ENCODE measurements at places on chromosomes 4 and X.
A peak's percentile ranks its signal among the peaks of the same experiment; 100 is the strongest.

DNA sequence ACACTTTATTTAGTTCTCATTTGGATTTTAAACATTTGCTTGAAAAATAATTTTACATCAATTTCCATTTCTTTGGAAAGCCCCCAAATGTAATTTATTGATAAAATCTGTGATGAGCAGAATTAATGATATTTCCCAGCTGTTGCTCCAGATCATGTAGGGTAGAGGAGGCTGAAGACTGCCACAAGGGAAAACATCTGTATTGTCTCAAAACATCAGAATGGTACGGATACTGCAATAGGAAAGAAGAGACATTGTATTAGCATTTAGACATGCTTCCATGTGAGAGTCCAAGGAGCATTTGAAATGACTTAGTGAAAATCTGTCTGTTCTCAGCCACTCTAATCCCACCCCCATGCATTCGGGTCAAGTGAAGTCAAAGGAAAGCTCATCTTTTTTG is 14.4 kb downstream of the ADH1A start:
- no peak for DNase-seq

GRCh38 chrX:30301208-30301607 is 8.0 kb downstream of the NR0B1 start:
- no peak for DNase-seq

DNA sequence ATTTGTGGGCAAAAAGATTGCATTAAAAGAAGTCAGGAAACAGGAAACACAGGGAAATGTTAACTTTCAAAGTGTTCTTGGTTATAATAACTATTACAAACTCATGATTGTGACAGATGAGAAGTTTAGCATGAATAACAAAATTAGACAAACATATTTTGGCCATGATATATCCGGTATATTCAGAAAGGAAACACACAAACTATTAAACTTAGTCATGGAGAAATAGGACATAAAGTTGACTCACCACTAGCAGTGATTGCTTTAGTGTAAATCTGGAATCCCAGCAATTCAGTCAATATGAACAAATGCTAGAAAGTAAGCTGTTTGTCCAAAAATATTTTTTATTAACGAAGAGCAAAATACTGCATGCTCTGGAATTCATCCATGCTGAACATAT is 1299.9 kb downstream of the C4orf33 start:
- no peak for DNase-seq

DNA sequence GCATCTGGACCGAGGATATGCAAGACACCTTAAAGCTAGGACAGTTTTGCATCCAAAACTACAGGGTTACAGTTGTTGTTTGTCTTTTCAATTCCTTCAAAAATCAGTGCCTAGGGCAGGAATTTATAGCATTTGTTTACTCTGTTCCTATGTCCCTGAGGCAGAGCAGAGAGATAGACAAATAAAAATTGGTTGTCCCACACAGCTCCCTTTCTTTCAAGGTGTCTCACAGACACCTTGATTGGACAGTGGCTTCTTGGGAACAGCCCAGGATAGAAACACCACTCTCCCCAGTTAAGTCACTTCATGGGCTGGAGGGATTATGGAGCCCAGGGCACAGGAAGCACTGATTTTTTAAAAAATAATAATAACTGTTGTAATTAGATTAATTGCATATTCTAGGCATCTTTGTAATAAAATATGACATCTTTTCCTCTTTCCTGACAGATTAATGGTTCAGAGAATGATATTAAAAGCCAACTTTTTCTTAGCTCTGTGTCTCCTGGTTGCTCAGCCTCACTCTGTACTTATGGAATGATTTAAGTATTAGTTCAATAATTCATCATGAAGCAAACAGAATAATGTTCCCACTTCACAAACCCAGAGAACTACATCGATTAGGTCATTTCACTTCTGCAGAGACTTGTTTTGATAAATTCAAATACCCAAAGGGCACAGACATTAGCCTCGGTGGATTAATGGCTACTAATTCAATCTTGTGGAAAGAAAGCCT is 8.2 kb downstream of the MAGEB17 start:
- DNase-seq: no peak

- peak; percentile 21 for DNase-seq
Observed at GRCh38 chrX:20139966-20140365, 1.7 kb downstream of the EIF1AX start.

- DNase-seq: no peak
Observed at GRCh38 chr4:6676722-6677558, 16.7 kb upstream of the S100P start.

DNA sequence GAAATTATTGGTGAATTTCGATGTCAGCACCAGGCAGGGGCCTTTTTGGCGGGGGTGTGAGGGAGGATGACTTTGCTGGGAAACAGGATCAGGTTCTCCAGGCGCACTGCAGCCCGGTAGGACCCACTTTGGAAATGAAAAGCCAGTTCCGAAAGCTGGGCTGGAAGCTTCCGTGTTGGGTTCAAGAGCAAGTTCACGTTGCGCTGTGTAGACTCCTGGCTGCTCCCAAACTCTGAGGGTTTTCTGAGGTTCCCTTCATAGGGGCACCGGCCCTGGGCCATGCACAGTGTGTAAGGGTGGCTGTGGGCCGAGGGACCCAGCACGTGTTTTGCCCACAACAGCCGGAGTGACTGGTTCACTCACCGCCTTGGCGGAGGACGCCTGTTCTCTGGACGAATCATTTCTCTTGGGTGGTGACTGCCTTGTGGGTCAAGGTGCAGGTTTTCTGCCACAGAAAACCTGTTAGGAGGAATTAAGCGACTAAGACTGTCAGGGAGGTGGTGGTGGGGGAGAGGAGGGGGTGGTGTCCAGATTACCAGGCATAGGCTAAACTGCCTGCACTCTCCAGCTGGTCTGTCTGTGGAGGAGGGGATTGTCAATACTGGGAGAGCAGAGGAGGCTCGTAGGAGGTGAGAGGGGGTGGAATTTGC is 8.0 kb downstream of the SHOX start:
- no peak for DNase-seq

DNA sequence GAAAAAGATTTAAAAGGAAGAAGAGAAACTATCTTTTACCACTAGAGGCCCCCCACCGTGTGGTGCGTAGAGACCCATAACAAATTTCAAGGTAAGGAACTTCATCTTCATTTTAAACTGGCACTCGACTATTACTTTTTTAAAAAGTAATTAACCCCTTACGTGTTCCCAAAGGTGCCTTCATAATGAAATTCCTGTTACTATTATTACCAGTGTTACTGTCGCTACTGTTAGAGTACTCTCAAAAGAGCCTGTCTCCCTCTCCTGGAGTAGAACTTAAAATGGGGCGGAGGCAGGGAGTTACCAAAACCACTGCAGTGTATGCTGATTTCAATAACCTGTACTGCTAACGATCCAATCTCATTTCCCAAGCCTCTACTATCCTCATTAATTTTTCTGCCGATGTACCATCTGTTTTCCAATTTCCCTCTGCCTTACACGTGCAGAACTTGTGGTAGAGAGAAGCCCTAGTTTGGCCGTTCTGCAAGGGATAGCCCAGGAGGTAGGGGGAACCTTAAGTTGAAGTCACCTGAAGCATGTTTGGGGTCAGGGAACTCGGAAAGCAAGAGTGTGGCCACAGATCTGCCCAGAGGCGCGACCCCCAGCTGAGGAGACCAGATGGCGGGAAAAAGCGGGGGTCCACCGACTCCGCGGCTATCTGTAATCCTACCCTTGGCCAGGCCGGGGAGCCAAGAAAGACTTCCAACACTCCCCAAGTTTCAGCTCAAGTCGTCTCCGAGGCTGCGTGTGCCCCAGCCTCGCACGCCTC is 720 bp upstream of the STK26 start:
- no peak for DNase-seq

- DNase-seq: no peak
Observed at GRCh38 chr4:110002326-110002725, 89.6 kb downstream of the EGF start.

DNA sequence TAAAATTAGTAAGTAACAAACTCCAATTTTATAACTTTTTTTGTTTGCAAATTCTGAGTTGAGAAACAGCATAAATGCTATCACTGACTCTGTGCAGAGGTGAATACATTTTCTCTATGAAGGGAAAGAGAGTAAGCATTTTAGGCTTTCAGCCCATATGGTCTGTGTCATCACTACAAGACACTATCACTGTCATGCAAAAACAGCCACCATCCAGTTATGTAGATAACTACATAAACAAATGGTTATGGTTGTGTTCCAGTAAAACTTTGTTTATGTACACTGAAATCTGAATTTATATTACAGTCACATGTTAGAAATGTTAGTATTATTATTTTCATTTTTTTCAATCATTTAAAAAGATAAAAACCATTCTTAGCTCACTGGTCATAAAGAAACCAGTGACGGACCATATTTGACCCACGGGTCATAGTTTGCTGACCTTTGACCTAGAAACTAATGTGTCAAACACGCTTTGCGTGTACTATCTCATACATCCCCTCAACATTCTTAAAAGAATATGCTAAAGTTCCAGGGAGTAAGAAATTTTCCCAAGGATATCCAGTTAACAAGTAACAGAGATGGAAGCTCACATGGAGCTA is 29.1 kb downstream of the RASGEF1B start:
- peak; percentile 81 for DNase-seq

- DNase-seq: no peak
Observed at GRCh38 chr4:7361280-7361895, 73.3 kb downstream of the PSAPL1 start.

DNA sequence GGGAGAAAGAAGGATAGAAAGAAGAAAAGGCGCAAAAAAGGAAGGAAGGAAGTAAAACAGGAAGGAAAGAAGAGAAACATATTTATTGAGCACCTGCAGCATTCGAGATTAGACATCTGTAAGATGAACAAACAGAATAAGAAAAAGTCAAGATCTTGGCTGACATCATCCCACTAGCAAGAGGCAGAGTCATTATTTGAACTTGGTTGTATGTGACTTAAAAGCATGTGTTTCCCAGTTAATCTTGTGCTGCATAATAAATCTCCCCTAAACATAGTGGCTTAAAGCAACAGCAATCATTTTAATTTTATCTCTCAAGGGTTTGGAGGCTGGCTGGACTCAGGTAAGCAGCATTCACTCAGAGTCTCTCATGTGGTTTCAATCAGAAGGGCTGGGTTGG is 38.5 kb upstream of the COX7B2 start:
- DNase-seq: no peak

DNA sequence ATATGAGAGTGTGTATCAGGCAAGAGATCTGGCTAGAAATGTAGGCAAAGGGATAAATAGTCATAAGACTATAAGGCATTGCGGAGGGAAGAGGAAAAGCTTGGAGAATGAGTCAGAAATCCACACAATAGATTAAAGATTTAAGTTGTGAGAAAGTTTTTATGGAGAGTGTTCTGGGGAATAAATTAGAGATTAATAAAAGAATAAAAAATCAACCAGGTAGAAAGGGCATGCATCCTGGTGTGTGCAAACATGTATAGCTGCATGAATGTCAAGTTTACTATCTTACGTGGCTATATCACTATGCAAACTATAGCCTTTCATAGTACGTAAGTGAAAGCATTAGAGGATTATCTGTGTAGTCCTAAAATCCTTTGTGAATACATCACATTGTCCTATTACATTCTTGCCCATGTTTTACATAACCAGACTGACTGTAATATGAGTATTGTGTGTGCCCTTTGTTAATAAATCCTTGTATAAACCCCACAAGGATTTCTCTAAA is 36.9 kb downstream of the SNCA start:
- peak; percentile 14 for DNase-seq

GRCh38 chrX:36087366-36087765 is 167.8 kb downstream of the CFAP47 start:
- DNase-seq: no peak

DNA sequence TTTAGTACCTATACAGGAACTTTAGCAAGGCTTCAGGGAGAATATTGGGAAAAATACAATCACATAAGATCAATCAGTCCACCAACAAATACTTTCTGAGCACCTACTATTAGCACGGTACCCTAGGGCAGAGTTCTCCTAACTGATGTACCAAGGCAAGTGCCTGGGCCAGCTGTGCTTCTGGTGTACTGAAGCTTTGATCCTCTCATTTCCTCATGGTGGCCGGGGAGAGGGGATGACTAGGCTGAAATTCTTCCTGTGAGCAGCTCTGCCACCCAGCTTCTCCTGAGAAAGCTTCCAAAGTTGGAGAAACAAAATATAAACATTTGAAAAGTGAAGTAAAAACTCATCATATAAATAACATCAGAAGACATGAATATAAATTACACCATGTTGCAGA is 49.3 kb upstream of the ATOH1 start:
- no peak for DNase-seq

- no peak for DNase-seq
Observed at GRCh38 chr4:40747207-40747835, 2.4 kb upstream of the NSUN7 start.

DNA sequence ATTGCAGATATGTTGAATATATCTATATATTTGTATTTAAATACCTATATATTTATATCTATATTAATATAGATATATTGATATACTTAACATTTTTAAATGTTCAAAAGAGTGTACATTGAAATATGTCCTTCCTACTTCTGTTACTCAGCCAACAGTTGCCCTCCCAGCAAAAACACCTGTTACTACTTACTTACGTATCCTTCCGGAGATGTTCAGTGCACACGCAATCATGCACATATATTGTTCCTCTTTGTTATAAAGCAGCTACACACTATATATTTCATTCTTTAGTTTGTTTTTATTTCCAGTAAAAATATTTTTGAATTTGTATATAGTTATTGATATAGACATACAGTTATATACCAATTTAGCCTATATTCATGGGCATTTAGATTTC is 142.3 kb downstream of the ARHGAP24 start:
- DNase-seq: no peak

DNA sequence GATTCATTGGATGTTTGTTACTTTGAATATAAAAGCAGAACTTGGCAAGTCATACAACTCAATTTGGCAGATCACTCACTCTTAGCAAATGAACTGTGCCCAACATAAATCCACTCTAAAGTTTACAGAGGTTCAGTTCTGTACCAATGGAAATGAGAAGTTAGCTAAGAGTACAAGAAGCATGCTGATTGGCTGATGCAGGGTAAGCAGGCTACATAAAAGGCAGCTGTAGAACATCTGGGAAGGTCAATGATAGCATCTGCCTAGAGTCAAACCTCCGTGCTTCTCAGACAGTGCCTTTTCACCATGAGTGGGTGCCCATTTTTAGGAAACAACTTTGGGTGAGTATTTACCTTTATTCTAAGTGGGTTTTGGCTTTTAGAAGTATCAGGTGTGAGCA is at the start of gene TDO2:
Gene TDO2, plus strand, starts transcription at position 244 of the 400 bp plus-strand sequence. Its CDS starts 63 bp downstream, at position 307.
- no peak for DNase-seq

DNA sequence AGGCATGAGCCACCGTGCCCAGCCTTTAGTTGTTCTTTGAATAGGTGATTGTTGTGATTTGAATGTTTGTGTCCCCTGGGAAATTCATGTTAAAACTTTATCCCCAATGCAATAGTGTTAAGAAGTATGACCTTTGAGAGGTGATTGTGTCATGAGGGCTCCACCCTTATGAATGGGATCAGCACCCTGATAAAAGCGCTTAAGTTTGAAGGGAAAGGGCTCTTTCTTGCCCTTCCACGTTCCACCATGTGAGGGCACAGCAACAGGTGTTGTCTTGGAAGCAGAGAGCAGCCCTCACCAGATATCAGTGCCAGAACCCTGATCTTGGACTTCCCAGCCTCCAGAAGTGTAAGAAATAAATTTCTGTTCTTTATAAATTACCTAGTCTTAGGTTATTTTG is 33.7 kb upstream of the RP2 start:
- DNase-seq: no peak
